Right ventricle myocardium inferior (tissue), 1 donor: ENCODE measurements at places on chromosomes 5 and 9.
A peak's percentile ranks its signal among the peaks of the same experiment; 100 is the strongest.

DNA sequence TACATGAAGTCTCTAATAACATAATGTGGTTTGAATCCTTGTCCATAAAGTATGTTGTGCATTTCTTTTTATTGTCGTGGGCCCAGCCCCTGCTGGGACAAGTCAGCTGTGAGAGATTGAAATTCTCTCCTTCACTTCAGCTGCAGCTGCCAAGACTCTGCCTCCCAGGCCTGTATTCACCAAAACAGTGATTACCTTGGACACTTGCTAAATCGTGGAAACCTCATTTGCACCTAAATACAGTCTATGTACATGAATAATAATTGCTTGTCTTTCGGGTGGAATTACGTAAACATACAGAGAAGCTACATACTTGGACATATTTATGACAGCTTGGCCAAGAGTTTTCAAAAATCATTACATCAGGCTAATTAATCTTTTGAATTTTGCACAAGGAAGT, 898.5 kb upstream of the SEMA6A start:
- no peak for DNase-seq

GRCh38 chr9:68973619-68974018, 40.3 kb downstream of the PRKACG start:
- DNase-seq, result no peak

DNA sequence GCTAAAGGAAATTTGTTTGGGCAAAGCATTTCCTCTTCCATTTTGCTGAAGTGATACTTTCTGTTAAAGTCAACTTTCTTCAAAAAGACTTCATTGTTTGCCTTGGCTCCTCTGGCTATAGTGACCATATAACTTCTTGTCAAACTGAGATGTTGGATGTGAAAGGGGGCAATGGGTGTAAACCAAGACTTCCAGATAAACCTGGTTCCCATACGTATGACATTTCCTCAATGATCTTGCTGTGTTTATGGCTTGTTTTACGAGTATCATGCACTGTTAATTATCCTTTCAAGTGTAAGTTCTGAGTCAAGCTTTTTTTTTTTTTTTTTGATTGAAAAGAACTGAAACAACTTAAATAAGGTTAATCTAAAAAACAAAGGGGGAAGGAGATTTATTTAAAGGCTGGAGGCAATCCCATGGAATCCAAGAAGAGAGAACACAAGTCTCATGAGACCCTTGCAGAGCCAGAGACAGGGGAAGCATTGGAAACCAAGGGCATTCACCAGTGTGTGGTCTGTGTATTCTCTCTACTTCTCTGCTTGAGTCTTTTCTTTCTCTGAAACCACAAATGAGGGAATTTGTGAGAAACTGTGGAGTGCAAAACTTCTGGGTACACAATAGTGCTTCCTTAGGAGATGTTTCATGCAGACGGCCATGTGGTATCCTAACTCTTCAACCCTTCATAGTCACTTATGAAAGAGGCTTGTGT, 335.3 kb downstream of the RAB3C start:
- DNase-seq, result no peak

- no peak for DNase-seq
These were observed 54.3 kb upstream of the ZSWIM6 start for GRCh38 chr5:61277781-61278180.

GRCh38 chr5:97591781-97592180, 408.7 kb upstream of the RIOK2 start:
- DNase-seq, result no peak

GRCh38 chr5:60369391-60369790, 330.6 kb downstream of the DEPDC1B start:
- DNase-seq, result no peak

GRCh38 chr5:82023644-82024043, 51.8 kb downstream of the ATG10 start:
- no peak for DNase-seq

DNA sequence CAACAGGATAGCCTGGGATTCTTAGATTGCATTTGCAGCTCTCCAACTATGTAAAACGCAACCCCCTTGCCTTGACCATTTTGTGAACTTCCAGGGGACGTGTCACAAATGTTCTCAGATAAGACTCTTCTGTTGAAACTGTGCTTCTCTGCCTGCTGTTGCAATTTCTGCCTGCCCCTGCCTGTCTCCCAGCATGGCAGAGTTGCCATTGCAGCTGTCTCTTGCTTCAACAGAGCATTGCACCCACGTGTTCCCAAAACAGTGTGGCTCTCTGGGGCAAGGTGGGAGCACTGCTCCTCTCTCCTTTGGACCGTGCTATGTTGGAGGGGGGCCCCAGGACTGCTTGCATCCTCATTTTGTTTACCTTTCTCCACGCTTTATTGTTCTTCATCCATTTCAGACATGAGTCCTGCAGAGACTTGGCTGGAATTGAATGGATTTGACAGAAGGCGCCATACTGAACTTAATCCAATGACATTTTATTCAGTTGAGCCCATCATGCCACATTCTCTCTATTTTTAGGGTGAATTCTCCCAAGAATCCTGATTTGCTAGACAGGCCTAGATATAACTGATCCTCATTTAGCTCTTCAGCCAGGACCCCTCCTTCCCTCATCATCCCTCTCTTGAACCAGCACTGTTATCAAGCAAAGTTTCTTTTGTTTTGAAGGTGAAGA, 90.7 kb downstream of the MAT2B start:
- DNase-seq, result no peak

DNA sequence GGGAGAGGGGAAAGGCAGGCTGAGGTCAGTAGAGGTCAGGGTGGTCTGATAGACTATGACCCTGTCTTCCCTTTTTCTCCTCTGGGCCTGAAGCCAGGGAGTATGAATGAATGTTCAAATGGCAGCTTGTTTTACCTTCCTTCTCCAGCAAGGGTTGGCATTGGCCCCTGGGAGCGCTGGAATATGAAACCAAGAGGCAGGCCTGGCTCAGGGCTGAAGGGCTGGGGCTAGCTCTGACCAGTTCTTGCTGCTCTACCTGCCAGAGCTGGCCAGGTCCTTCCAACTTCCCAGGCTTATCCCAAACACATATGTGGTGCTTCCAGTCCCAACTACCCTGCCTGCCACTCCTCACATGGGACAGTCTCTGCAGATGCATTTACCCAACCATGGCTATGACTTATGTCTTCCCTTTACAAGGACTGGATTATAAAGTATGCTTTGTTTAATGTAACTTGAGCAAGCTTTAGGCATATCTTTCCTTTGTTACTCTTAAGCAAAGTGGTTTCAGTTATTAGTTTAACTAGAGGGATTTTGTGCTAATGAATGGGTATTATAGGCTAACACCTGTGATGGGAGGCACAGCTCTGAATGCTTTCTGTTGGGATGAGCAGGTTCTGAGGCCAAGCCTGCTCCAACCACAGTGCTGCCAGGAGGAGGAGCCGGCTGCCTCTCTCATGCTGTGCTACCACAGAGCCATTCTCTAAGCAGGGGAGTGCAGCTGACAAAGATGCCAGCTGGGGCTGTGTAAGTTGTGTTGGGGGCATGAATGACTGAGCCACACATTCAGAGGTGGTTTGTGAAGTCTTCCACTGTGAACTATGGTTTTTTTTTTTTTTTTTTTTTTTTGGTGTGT, 6.1 kb downstream of the CCNI2 start:
- peak; percentile 56 for DNase-seq

- DNase-seq, result no peak
These were observed 166.9 kb downstream of the MEF2C start for GRCh38 chr5:88716101-88716500.

DNA sequence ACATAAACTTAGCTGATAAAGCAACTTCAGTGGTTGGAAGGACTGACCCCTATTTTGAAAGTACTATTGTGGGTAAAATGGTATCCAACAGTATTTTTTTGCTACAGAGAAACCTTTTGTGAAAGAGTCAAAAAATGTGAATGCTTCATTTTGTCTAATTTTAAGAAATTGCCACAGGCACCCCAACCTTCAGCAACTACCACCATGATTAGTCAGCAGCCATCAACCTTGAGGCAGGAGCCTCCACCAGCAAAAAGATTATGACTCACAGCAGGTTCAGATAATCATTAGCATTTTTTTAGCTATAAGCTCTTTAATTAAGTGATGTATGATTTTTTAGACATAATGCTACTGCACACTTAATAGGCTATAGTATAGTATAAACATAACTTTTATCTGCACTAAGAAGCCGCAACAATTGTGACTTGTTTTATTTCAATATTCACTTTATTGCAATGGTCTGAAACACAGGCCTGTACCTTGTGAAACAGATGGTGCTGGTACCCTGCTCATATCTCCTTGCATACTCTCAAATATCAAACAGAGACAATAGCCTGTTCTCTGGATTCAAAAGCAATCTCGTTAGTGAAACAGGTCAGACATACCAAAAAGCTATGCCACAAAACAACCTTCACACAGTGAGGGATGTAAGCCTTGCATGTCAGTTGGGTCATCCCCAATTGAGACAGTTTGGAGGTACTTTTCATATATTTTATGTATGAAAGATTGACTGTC, 261.2 kb upstream of the FAM174A start:
- no peak for DNase-seq

GRCh38 chr9:108162664-108163063, 673.1 kb upstream of the KLF4 start:
- DNase-seq, result no peak

DNA sequence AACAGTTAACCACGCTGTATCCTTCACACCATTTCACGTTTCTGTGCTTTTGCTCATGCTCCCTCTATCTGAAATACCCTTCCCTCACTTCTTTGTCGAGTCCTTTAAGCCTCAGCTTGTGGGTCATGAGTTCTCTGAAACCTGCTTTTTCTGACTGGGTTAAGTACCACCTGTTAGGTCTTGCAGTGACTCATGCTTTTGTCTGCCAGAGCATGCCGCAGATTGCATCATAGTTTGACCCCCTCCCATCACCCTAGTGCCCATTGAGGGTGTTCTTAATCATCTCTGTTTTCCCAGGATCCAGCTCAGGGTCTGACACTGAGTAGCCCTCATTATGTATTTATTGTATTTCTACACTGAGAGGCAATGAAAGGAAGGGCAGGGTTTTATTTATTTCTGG, 190.2 kb downstream of the ASTN2 start:
- no peak for DNase-seq
